Stimulated activated CD4-positive, alpha-beta T cell treated with anti-CD3 and anti-CD28 coated beads, Interleukin-4, amount 100 ng/mL, for 4 hours (primary cell): ENCODE measurements at places on chromosomes 16 and 17.

DNA sequence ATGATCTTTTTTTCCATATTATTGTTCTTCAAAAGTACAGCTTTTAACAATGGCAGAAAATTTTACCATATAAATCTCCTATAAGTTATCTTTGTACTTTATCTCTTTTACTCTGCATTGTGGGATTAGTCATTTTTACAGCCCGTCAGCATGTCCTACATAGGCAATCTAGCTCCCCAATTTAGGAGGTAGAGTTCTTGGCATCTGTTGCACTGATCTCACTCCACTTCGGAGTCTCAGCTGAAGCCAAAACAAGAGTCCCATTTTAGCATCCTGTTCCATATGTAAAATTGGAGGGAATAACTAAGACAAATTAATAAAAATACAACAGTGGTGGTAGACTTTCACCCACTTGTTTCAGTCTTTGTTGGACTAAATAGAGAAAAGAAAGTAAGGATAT is 31.1 kb upstream of the PRSS54 start:
- no peak for DNase-seq

- DNase-seq: no peak
Observed at GRCh38 chr16:75181630-75182029, 25.3 kb downstream of the CTRB2 start.

DNA sequence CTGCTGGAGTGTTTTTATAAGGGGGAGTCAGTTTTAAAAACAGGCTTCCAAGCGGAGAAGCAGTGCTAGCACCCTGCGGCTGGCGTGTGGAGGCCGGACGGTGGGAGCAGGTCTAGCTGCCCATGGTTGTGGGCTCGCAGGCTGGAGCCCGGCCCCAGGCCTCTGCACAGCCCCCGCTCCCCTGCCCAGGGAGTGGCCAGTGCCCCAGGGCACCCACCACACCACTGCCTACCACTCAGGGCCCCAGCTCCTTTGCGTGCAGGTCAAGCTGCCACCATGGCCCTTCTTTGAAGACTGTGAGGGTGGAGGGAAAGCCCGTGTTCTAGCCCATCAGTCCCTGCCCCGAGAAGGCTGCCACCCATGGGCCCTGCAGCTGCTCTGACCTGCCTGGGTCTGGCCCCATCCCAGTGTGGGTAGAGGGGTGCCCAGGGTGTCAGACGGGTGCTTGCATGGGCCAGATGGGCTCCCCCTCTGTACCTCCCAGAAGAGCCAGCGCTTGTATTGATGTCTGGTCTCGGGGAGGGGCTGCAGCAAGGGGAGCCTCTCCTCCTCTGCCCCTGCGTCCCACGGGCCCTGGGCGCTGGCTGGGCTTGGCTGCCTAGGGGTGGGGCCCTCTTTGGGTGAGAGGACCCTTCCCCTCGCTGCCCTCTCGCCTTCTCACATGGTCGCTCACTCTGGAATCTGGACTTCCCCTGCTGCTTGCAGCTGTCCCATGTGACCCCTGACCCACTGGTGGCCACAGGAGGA is 1.5 kb upstream of the NUDT16L1 start:
- DNase-seq: no peak

- no peak for DNase-seq
Observed at GRCh38 chr17:7651097-7651664, 455 bp downstream of the ATP1B2 start.

GRCh38 chr16:56422896-56423441 is 2.4 kb downstream of the AMFR start:
- no peak for DNase-seq

- DNase-seq: no peak
Observed at GRCh38 chr16:65634291-65634690, 512.4 kb upstream of the CDH11 start.

GRCh38 chr17:16383216-16383615 is 2.3 kb downstream of the UBB start:
- no peak for DNase-seq

DNA sequence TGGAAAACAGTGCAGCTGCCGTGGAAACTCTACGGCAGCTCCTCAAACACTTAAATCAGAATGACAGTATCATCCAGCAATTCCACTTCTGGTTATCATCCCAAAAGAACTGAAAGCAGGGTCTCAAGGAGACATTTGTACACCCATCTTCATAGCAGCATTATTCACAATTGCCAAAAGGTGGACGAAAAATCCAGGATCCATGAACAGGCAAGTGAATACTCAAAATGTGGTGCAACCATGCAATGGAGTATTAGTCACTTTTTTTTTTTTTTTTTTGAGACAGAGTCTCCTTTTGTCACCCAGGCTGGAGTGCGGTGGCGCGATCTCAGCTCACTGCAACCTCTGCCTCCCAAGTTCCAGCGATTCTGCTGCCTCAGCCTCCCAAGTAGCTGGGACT is 10.6 kb upstream of the AATK start:
- no peak for DNase-seq

DNA sequence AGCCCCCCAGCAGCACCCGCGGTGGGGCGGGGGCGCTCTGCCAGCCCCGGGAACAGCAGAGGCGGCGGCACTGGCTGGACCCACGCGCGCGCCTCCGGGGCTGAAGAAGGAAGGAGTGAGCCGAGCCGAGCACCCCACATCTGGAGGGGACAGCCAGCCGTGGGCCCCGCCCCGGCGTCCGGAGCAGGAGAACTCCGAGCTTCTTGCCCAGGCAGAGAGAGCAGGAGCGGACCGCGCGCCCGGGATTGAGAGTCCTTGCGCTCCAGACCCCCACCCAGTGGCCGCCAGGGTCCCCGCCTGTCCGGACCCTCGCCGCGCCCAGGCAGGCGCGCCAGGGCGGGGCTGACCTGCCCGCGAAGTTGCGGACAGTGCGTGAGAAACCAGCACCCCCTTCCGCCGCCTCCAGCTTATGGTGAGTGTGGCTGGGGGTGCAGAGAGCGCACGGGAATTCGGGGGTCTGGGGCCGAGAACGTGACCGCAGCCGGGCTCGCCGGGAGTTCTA is 921.9 kb upstream of the EEF2KMT start:
- DNase-seq: no peak

DNA sequence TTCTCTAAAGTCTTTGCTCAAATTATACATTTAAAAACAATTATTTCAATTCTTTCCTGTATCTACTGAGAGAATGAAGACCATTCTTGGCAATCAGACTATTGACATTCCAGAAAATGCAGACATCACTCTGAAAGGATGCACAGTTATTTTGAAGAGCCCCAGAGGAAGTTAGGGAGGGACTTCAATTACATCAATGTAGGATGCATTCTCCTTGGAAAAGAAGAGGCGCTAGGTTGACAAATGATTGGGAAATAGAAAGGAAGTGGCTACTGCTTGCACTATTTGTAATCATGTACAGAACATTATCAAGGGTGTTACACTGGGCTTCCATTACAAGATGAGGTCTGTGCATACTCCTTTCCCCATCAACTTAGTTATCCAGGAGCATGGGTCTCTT is 74.3 kb downstream of the SSH2 start:
- no peak for DNase-seq

DNA sequence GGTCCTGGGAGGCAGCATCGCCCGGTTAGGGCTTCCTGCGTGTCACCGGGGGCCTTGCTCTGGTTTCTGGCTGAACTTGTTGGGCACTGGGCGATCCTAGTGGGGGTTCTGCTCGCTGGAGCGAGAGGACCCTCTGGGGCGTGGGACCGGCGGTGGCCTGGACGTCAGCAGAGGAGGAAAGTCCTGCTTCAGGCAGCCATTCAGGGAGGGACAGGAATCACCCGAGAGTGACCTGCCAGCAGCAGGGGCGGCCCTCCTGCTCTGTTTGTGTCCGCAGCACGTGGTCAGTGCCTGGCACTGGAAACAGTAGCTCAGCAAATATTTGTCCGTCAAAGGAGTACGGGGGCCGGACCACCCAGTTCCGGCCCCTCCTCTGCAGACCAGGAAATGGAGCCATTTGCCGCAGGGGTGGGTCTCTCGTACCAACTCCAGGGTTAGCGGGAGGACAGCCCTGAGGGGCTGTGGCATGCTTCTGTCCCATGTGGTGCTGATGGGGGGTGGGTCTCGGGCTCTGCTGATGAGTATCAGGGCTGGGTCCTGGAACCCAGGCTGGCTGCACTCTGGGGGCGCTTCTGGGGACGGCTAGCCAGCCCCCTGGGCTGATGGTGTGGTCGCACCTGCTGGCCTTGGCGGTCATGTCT is 48.3 kb downstream of the BAIAP2 start:
- no peak for DNase-seq

GRCh38 chr16:239948-240277 is 5.3 kb downstream of the FAM234A start:
- DNase-seq: no peak

DNA sequence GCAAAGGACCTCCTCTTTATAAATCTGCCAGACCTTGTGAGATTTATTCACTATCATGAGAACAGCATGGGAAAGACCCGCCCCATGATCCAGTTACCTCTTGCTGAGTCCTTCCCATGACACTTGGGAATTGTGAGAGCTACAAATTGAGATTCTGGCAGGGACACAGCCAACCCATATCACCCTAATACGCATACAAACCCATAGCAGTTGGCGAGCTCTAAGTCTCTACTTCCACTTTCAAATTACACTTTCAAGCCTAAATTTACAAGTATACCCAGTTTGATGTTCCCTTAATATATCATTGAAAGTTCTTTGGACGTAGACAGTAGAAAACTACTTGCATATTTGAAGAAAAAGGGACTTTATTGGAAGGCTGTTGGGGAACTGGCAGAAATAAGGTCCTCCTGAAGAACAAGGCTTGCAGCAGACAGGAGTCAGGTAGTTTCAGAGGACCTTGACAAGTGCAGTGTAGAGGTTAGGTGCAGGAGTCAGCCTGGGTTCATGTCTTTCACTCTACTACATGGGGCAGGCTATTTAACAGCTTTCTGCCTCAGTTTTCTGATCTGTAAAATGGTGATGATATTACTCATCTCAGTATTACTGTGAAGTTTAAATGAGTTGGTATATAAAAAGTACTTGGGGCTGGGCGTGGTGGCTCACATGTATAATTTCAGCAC is 107.9 kb upstream of the EEF2KMT start:
- DNase-seq: no peak
